ENCODE measurements at places on chromosomes 3 and 15.
A peak's percentile ranks its signal among the peaks of the same experiment; 100 is the strongest.

- DNase-seq = no peak
Measured at GRCh38 chr3:169266351-169266750, 397.2 kb downstream of the MECOM start.

GRCh38 chr15:64131547-64131946 is 20.0 kb upstream of the SNX22 start:
- DNase-seq = no peak

DNA sequence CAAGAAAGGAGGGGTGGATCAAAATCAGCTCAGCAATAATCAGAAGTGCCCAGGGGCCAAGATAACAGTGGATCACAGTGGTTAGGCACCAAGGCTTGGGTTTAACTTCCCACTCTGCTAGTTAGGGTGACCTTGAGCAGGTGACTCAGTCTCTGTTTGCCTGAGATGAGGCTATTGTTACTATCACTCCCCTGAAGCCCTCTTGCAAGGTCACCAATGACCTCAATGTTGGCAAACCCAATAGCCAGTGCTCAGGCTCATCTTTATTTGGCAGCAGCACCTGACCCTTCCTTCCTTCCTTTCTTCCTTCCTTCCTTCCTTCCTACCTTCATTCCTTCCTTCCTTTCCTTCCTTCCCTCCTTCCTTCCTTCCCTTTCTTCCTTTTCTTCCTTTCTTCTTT is 102.4 kb upstream of the HACD2 start:
- no peak for DNase-seq

DNA sequence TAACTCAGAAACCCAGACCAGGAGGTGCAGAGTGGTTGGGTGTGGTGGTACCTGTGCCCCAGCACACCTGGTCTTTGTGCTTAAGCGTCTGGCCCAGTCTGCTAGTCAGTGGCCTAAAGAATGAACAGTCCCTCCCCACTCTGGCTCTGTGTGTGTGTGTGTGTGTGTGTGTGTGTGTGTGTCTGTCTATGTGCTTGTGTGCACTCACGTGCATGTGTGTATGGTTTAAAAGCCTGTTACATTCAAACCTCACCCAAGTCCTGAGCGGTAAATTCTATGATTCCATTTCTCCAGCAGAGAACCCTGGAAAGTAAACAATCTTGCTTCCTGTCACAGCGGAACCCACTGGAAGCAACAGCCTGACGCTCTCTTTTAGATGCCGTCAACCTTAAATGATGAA is 34.2 kb downstream of the EDEM1 start:
- no peak for DNase-seq

DNA sequence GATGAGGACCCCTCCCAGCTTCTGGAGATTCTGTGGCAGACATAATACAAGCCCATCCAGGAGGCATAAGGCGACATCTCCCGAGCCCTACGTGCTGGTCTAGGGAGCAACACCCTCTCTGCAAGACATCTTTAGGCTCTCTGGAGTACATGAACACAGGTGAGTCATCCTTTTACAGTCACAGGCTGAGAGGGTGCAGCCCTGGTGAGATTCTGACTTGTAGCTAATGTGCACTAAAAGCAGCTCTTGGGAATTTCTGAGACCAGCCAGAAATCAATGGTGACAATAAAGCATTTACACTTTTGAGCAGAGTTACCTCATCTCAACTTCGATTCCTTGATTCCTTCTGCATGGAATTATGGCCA is 131.1 kb downstream of the XXYLT1 start:
- no peak for DNase-seq

- DNase-seq = no peak
Measured at GRCh38 chr3:88059380-88060170, 520 bp downstream of the ZNF654 start.

- DNase-seq = no peak
Measured at GRCh38 chr15:74172701-74173379, 670 bp upstream of the ISLR start.

- no peak for DNase-seq
Measured at GRCh38 chr3:176074096-176074495, 1123.2 kb downstream of the TBL1XR1 start.

GRCh38 chr3:151816091-151816604 is 2.2 kb downstream of the AADAC start:
- no peak for DNase-seq

GRCh38 chr3:174498638-174499037 is 360.5 kb upstream of the NAALADL2 start:
- no peak for DNase-seq

GRCh38 chr15:44308415-44308814 is 19.9 kb downstream of the GOLM2 start:
- DNase-seq = no peak

DNA sequence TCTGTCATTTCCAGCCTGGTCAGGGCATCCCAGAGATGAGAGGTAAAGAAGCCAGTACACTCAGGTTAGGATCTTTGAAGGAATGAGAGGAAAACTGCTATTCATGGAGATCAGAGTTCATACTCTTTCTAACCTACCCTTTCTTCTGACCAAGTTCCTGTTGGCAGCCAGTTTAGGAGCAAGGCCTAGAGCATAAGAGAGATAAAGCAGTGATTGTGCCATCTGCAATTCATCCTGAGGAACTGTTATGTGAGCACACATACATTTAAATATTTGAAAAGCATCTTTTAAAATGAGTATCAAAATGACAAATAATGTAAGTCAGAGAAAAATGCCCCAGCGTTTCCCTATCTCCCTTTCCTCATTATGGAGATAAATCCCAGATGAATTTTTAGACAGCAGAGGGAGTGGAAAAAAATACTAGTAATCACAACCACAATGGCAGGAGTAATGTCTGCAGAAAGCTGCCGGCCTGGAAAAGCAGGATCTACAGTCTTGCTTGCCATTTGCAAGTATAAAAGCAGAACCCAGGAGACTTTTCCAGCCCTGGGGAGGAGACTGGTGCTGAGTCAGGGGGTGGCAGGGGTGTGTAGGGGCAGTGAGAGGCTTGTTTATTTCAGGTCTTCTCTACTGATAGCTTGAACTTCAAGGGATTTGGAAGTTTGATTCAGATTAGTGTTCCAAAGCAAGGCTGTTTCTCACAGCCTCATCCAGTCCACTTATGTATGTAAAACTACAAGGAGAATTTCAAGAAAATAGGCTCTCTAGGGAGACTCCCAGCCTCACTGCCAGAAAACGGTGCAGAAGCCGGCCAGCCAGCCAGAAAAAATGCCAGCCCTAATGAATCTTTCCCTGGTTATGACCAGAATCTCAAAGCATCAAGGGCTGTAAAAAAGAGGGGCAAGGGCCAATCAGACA is 1052.4 kb downstream of the TUSC7 start:
- DNase-seq = no peak

DNA sequence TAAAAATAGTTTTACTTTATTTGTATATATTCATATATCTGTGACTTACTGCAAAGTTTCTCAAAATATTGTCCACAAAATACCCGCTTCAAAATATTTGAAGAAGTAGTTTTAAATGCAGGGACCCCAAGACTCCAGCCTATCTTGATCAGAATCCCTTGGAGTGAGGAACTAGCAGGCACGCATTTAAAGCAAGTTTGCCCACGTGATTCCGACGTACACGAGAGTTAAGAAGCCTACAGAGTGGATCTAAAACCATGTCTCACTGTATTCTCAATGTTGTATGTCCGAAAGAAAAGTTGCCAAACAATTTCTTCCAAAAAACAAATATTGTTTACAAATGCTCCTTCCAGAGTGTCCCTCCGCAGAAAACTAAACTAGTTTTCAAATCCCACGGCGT is 1.7 kb downstream of the GABRB3 start:
- no peak for DNase-seq

GRCh38 chr3:47017504-47018268 is 38.2 kb downstream of the NBEAL2 start:
- DNase-seq = peak; percentile 70

DNA sequence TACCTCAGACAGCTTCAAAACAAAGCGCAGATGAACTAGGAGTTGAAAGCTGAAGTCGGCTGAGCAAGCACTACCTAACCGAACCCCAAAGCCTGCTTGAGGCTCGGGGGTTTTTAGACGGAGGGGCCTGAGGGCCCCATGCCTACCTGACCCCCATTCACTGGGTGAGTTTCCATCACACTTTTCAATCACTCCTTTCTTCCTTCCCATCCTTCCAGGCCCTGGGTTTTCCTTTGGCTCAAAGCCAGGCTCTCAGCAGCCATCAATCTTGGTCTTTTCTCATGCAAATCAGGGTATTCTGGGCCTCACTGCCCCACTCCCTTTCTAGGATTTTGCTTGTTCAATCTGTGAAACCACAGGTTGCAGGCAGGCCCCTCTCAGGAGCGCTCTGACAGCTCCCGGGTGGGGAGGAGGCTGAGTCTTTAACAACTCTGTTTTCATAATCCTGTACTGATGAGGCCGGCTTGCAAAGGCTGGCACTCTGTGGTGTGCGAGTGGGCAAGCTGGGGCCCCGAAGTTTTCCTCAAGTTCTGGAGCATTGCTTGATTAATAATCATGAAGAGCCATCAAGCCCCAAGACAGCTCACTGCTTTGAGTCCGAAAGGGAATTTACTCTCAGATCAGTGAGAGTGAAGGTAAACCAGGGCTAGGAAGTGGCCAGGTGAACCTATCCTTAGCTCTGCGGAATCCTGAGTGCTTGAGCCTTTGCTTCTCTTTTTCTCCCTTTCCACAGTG is 97.6 kb downstream of the FRMD4B start:
- peak; percentile 89 for DNase-seq

GRCh38 chr15:42826251-42826890 is 89.4 kb upstream of the CDAN1 start:
- DNase-seq = no peak

- DNase-seq = no peak
Measured at GRCh38 chr3:161474741-161475140, 21.9 kb upstream of the OTOL1 start.

GRCh38 chr3:129558772-129559564 is 16.0 kb downstream of the H1-8 start:
- no peak for DNase-seq

GRCh38 chr15:51105430-51106016 is 10.8 kb upstream of the TNFAIP8L3 start:
- DNase-seq = no peak

- no peak for DNase-seq
Measured at GRCh38 chr3:100634493-100635272, 25.3 kb downstream of the ADGRG7 start.

- peak; percentile 13 for DNase-seq
Measured at GRCh38 chr3:101809178-101810021, 30.4 kb downstream of the NXPE3 start.

DNA sequence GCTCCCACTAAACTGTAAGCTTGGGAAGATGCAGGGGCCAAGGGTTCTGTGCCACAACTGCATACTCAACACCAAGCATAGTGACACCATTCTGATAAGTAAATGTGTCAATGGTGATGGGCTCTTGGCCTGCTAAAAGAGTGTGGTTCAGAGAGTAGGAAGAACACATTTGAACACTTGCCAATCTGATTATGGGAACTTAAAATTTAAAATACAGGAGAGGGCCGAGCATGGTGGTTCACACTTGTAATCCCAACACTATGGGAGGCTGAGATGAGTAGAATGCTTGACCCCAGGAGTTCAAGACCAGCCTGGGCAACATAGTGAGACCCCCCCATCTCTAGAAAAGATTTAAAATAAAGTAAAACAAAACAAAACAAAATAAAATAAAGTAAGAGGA is 34.1 kb downstream of the PTPN9 start:
- DNase-seq = no peak

Measured in NT2/D1 (cell line).